ENCODE measurements at places on chromosomes 5 and 9.

DNA sequence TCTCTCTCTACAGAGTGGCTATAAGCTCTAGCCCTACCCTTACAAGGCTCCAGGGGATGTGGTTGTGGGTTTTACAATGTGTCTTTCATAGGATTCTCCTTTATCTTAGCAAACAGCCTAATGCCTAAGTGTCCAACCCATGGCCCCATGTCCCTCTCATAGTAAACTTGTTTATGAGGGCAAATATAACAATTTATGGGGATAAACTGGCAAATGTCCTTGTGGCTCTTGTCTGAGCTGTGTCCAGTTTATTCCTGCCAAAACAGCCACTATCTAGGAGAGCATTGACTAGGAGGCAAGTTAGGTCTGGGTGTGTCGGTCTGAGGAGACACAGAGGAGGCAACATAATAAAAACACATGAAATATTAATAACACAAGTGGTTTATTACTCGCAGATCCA lies 335.1 kb downstream of the IZUMO3 start:
- DNase-seq: no peak

- DNase-seq: no peak
Measured at GRCh38 chr9:111078391-111079038, 40.2 kb upstream of the LPAR1 start.

GRCh38 chr5:171945066-171945465 lies 61.4 kb downstream of the FBXW11 start:
- no peak for DNase-seq

DNA sequence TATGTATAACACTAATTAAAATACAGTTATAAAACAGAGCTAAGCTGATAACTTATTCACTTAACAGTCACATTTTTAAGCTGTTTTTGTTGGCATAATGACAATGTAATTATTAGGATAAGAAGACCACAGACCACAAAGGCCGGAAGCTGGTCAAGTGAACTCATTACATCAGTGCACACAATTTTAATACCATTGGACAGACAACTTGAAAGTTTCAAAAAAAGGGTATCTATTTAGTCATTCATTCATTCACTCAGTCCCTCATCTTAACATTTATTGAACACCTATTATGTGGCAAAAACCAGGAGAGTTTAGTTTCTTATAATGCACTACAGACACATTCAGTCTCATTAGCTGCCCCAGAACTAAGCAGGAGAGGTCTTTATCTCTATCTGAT lies 11.6 kb downstream of the ERP44 start:
- no peak for DNase-seq

All from left ventricle myocardium inferior (tissue), 1 donor.